Pancreas (tissue), 10 donors: ENCODE measurements at places on chromosomes 7 and 10. TPM values are rescaled to one million over a fixed set of nuclear protein-coding genes. Genes with fewer than 3 reads are reported as not detected.

HELLS gene
- 1.9 TPM for polyA plus RNA-seq

INHBA gene
- polyA plus RNA-seq, result 0.27 TPM

C10orf71 gene
- polyA plus RNA-seq, result 0.07 TPM

ADIRF gene
- polyA plus RNA-seq, result 84.9 TPM

STOX1 gene
- polyA plus RNA-seq, result 0.99 TPM

CCL26 gene
- polyA plus RNA-seq, result 0.47 TPM

BMPER gene
- polyA plus RNA-seq, result 0.73 TPM

HOXA7 gene
- 0.15 TPM for polyA plus RNA-seq

RAPGEF5 gene
- polyA plus RNA-seq, result 9.0 TPM

PGAM2 gene
- 3.3 TPM for polyA plus RNA-seq

GIMAP1 gene
- polyA plus RNA-seq, result 1.5 TPM

AS3MT gene
- 11.4 TPM for polyA plus RNA-seq

PDE6C gene
- polyA plus RNA-seq, result not detected

ADAM8 gene
- 8.5 TPM for polyA plus RNA-seq

FIGNL1 gene
- 2.9 TPM for polyA plus RNA-seq

PRKG1 gene
- polyA plus RNA-seq, result 1.2 TPM

CYP3A7 gene
- 0.11 TPM for polyA plus RNA-seq

GPNMB gene
- 3.7 TPM for polyA plus RNA-seq

MLXIPL gene
- polyA plus RNA-seq, result 176 TPM

GJD4 gene
- 0.11 TPM for polyA plus RNA-seq

ABCB1 gene
- polyA plus RNA-seq, result 2.4 TPM

ZNF727 gene
- polyA plus RNA-seq, result 0.68 TPM

NPSR1 gene
- not detected for polyA plus RNA-seq

PNLIP gene
- polyA plus RNA-seq, result 4,189 TPM

NUTM2E gene
- polyA plus RNA-seq, result 0.40 TPM

A1CF gene
- 4.0 TPM for polyA plus RNA-seq

ST8SIA6 gene
- not detected for polyA plus RNA-seq

PLEKHS1 gene
- 17.2 TPM for polyA plus RNA-seq
